ENCODE measurements at places on chromosomes 2 and 18.

DNA sequence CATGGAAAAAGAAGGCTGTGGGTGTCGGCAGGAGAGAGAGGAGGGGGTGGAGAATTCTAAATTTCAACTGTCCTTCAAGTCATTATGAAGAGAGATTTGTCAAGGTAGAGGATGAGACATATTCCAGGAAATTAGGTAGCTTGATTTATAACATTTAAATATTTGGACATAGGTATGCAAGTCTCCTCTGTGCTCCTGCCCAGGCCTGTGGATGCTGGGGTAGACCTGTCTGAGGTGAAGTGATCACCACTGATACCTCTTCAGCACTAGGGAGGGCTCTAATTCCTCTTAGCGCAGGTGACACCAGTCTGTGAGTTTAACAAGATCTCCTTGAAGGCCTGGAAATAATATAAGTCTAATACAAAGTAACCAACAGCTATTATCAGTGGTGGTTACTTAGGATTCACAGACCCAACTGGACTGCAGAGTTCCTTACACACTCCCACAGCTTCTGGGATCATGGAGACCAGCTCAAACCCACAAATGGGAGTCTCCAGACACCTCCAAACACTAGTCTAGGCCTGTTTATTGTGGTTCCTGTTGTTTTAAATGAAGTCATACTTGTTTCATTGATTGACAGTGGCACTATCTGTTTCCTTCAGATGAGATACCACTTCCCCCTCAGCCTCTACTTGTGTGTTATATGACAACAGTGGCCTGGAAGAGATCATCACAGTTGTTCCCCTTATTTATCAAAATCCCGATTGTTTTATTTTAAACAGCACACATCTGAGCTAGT lies 104.1 kb upstream of the ITPRID2 start:
- DNase-seq = no peak

- no peak for DNase-seq
Measured at GRCh38 chr2:42125841-42126594, 43.1 kb upstream of the EML4 start.

DNA sequence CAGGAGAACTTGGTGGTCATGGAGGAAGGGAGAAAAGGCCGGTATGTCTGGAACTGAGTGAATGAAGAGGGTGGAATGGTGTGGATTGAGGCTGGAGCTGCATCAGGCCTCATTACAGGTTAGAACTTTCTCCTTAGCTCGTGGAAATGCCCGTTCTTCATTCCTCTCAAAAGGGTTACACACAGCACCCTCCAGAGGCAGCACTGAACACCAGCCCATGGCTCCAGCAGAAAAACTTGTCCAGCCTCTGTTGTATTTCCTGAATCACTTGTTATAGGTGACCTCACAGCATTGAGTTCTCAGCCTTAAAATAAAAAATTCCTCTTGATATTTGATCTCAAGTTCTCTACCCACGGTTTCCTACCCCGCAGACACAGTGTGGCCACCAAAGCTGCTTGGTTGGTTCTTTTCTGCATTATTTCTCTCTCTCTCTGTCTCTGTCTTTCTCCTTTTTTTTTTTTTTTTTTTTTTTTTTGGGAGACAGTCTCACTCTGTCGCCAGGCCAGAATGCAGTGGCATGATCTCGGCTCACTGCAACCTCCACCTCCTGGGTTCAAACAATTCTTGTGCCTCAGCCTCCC lies 89.6 kb downstream of the ITGB1BP1 start:
- DNase-seq = peak; percentile 86

DNA sequence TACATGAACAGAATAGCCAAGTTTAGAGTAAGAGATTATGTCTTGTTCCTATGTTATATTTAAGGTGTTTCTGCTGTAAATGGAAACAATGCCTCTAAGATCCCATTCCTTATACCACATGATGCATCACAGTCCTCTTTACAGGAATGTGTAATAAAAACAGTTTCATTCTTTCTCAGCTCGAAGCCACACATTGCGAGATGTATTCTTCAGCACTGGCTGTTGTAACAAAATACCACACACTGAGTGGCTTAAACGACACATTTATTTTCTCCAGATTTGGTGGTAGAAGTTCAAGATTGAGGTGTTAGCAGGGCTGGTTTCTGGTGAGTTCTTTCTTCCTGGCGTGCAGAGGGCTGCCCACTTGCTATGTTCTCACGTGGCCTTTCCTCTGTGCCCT lies 246.2 kb downstream of the SOCS6 start:
- DNase-seq = no peak

DNA sequence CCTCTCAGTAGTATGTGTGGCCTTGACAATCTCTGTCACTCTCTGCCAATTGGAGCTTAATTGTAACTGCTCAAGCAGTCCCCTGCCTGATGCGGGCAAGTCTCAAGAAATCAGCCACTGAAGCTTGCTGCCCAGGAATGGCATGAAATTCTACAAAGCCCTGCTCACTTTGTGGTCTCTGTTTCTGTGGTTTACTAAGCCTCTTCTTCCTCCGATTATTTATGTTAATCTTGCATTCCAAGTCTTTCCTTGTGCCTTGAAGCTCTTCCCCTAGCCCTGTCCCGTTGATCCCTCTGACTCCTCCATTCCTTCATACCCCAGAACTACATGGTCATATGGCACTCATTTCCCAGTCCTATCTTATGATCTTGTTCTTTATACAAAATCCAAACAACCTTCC lies 489.3 kb upstream of the CHST9 start:
- no peak for DNase-seq

All from pons (tissue), 1 donor.